MV-4-11 (cell line): ENCODE measurements at places on chromosomes 5 and 9.

GRCh38 chr9:86181379-86182315 is 77.8 kb downstream of the C9orf153 start:
- no peak for DNase-seq

DNA sequence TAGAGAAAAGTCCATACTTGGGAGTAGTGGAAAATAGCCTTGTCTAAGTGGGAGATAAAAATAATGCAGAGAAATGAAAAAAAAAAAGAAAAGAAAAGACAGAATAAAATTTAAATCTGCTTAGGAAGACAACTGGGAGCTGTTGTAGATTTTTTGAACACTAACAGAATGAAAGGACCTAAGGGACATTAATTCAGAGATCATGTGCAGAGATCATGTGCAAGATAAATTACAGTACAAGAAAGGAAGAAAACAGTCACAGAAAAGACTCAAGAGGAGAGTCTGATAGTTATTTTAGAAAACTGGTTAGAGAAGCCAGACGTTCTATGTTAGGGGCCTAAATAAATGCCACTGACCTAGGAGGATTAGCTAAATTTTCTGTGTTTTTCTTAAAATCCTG is 1226.8 kb upstream of the NUDT12 start:
- DNase-seq = no peak

GRCh38 chr5:93589152-93589828 is 6.3 kb downstream of the NR2F1 start:
- no peak for DNase-seq

DNA sequence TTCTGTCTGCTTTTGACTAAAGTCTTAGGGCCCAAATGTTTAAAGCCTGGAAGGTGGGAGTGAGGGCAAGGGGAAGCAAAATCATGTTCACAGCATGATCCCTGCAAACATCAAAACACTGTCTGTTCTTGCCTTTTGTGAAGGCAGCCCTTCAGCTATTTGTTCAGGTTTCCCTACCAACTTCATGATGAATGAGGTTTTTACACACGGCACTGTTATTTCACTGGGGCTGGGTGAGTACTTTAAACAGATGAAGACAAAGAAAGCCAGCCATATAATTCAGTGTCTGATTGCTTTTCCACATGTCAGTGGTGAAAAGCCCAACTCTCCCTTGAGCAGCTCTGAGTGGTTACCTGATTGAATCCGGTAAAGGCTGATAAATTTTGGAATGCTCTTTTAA is 224.7 kb upstream of the GRAMD2B start:
- no peak for DNase-seq

DNA sequence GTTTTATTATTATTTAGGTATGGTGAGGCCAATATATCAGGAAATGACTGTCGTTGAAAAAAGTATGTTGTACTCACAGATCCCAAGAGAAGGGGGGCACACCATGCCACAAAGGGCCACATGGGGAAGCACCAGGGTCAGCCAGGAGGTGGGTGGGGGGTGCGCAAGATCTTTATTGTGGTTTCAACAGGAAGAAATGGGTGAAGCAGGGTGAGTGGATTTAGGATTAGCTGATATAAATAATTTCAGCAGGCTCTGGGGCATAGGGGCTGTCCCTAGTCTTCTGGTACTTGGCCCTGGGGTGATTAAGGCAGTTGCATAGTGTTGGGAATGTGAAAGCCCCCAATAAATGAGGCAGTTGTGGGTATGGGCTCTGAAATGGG is 8.6 kb downstream of the PDCD1LG2 start:
- DNase-seq = no peak

- no peak for DNase-seq
These were observed 253.4 kb downstream of the NR2F1-AS1 start for GRCh38 chr5:93327605-93328004.

DNA sequence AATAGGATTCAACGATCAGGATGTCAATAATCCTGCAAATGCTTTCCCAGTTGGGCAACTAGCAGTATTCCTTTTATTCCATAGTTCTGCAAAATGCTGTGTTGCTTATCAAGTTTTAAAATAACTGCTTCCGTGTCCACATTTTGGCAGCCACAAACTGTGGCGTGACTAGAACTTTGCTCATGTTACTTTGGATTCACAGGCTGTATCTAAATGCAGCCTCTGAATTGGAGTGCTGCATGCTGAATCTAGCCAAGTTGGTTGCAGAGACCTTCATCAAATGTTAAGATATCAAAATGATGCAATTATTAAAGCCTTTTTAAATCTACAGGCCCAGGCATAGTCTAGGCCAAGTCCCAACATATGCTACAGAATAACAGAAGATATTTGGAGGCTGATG is 249.2 kb downstream of the NR2F1-AS1 start:
- no peak for DNase-seq

DNA sequence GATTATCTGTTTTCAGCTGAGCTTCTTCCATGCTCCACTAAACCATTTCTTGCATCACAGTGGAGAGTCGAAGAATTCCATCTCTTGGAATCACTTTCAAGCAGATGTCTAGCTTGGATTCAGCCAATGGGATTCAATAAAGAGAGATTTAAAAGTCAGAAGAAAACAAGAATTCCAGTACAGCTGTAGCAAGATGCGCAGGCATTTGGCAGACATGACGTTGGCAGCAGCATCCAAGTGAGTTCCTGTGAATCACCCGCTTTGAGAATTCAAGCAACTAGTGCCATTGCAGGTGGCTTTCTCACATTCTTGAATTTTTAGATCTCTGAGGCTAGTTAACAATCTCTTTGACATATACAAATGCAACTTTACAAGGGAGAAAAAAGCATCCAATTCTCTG is 467.0 kb downstream of the CDH10 start:
- no peak for DNase-seq

DNA sequence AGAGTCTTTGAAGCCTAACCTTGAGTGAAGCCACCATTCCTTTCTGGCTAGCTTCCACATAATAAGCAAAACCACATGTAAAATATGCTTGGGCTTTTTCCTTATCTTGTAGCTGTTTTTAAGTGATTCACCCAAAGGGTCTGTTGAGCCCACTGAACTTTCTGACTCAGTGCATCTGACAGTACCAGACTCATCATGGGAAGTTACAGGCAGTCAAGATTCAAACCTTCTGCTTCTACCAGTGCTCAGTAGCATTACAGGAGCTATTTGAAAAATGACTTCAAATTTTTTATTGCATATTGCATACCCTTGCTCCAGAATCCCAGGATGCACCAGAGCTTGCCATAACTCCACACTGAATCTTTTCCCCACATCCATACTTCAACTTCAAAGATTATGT is 87.5 kb upstream of the PTPRD start:
- DNase-seq = no peak

DNA sequence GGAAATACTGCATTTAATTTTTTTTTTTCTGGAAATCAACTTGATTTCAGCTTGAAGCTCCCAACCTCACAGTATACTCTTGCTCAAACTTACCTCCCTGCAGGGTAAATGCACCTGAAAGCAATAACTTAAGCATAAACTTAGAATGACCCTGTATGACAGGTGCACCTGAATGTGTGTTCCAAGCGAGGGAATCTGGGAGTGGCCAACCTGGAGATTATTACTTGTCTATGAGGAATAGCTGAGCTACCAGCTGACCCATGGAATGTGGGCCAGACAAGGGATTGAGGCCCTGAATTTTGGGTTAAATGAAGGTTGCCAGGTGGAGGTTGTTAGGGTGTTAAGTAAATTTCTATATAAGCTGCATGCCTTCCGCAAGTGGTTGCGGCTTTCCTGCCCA is 140.6 kb downstream of the OSTF1 start:
- DNase-seq = no peak

DNA sequence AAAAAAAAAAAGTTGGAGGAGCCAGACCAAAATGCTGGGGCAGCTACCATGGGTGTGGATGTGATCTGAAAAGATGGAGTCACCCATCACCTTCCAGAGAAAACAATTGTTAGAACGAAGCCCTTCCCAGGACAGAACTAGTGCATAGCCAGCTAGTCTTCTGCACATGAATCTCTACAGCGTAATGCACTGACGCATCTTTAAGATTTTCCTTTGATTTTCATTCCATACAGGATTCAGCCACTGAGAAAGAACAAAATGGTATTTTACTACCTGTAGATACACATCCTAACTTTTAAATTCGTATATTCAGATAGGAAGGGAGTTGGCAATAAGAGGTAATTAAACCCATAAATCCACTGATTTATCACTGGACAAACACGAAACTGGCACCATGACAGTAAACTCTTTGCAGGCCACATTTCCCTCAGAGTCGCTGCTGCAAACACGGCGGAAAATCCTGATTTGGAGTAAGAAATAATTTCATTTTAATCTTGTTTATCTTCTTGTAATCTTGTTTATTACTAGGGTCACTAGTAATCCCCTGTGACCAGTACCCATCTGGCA is 206.6 kb downstream of the SPOCK1 start:
- DNase-seq = no peak

- no peak for DNase-seq
These were observed 79.5 kb upstream of the ZNF608 start for GRCh38 chr5:124825983-124826337.

GRCh38 chr9:133955821-133956411 is 36.2 kb downstream of the VAV2 start:
- DNase-seq = no peak

- no peak for DNase-seq
These were observed 8.0 kb downstream of the SURF6 start for GRCh38 chr9:133327834-133328484.

DNA sequence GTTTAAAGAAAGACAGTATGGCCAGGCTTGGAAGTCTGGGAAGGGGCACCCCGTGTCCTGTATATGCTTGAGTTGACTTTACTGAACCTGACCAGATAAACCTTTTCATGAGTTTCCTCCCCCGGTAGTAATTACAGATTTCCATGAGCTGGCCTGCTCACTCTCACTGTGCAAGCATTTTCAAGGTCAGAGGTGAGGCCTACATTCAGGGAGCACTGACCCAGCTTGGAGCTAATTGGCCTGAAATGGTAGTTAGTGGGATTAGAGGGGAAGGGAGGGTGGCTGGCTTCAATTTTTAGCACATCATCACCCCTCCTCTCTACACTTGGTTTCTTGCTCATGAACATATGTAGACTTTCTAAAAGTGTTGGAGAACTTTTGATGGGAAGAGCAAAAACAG is 99.2 kb downstream of the PSAT1 start:
- no peak for DNase-seq
